Activated CD4-positive, alpha-beta T cell treated with anti-CD3 and anti-CD28 coated beads for 36 hours (primary cell): ENCODE measurements at places on chromosomes 3 and 15.

DNA sequence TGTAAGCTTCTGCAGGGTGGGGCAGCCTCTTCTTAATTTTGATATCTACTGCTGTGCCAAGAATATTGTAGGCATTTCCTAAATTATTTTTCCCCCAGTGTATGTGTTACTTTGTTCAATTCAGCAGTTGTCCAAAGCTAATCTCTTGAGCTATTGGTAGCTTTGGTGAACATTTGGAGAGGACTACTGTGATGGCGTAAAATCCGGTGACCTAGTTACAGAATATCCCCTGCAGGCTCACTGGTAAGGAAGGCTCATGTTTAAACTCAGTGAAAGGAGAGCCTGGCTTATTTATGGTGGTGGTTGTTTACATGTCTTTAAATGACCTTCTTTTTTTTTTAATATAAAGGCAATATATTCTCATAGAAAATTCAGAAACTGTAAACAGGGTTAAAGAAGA lies 105.6 kb downstream of the LPP start:
- DNase-seq = no peak

DNA sequence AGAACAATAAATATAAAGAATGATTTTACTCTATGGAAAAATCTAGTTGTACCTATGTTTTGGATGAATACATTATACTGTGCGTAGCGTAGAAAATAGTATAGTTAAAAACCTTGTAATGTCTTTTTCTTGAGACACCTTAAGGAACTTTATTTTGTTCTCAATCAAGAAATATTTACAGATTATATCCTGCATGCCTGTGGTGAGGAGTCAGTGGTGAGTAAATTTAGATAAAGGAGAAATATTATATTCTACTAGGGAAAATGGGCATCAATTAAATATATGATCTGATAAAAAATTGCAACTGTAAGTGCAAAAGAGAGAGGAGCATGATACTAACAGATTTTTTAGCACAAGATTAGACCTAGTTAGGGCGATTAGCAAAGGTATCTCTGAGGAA lies 157.7 kb downstream of the RBMS3 start:
- DNase-seq = no peak

DNA sequence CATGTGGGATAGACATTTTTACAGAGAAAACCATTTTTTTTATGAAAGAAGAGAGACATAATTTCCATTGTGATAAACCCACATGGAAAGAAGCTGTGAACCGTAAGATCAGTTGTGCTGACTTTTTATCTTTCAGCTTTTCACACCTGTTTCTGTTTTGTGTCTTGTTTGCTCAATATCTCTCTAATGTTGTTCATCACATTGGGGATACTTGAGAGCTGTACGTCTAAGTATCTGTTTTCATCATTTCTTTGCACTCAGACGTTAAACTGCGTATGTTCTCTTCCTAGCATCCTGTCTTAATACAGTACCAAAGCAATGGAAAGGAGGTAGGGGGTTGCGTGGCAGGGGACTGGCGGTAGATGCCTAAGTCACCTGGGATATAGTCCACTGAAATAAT lies 449.0 kb downstream of the NAALADL2 start:
- no peak for DNase-seq

DNA sequence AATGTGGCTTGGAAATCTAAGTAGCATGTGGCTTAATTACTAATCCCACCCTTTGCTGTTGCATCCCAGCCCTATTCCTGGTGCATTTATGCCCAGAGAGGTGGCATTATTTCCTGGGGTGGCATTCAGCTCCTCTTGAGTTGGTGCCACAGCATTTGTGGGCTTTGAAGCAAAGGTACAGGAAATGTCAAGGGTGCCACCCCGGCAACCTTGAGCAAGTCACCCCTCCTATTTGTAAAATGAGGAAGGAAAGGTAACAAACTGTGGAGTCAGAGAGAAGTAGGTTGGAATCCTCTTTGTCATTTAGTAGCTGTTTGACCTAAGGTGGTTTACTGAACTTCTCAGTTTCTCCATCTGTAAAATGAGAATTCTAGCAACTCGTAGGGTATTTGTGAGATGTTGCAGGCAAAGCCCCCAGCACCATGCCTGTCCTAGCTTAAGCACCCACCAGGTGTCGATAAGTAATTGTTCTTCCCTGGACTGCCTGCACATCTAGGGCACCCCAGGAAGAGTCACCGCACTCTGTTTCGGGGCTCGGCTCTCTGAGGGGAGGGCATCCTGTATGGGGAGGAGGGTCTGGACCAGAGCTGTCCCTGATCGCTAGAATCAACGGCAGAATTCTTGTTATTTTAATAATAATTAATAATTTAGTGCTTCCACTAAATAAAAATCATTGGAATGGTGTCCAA lies 17.1 kb downstream of the ISG20 start:
- DNase-seq = no peak
